Lung (tissue), 17 donors: ENCODE measurements at places on chromosomes 6 and 20. TPM values are rescaled to one million over a fixed set of nuclear protein-coding genes. Genes with fewer than 3 reads are reported as not detected.
A peak's percentile ranks its signal among the peaks of the same experiment; 100 is the strongest.

DNA sequence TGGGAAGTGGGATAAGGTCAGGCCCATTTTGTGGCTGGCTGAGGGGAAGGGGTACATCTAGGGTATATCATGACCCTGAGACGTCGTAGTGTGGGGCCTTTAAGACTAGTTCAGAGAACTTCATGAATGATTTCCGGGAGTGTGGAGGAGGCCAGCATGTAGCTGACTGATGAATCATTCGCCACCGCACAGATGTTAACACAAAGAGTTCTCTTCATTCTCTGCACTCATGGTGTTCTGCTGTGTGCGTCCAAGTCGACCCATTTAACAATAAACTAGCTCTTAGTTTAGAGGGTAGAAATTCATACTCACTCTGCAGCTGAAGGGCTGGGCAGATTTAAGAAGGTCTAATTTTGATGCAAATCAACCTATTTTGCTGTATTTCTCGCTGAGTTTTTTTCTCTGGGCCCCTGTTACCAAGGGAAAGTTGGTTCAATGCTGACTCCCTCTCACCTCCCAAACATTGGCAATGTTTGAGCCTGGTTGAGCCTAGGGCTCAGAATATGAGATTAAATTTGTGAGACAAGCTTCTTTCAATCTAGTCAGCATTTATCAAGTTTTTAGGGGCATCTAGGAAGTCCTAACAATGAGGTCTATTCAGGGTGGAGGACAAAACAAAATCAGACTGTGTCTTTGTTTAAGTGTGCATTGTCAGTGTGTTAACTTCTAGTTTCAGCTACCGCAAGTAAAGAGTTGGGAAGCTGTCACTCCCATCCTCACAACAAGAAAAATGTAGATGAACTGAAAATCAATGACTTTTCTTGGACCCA is 106.8 kb upstream of the CBLN4 start:
- no peak for DNase-seq

- DNase-seq: peak; percentile 48
Measured at GRCh38 chr20:37356387-37356786, 10.4 kb downstream of the SRC start.

- no peak for DNase-seq
Measured at GRCh38 chr6:31142361-31142761, 3.5 kb upstream of the PSORS1C2 start.

DNA sequence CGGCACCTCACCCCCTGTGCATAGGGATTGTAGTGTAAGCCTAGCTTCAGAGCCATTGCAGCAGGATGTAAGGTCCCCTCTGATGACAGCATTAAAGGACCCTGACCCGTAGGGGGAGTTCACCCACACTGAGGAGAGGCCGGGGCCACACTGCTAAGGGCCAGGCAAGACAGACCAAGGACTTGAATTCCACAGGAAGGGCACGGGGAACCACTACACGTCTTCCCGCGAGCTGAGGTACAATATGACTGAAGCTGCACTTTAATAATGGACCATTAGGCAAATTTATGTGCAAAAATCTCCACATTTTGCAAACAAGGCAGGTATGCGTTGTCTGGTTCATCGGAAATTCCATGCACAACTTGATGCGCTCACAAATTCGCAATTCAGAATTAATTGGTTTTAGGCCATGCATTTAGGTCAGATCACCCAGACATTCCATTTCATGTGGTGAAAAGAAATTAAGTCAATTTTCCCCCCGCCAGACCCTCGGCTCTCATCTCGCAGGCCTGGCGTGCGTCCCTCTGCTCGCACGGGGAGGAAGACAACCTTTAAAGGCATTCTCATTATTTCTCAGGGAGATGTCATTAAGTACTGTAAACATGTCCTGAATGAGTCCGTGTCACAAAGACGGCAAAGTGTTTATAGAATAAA is 111.8 kb downstream of the FOXA2 start:
- DNase-seq: no peak

DNA sequence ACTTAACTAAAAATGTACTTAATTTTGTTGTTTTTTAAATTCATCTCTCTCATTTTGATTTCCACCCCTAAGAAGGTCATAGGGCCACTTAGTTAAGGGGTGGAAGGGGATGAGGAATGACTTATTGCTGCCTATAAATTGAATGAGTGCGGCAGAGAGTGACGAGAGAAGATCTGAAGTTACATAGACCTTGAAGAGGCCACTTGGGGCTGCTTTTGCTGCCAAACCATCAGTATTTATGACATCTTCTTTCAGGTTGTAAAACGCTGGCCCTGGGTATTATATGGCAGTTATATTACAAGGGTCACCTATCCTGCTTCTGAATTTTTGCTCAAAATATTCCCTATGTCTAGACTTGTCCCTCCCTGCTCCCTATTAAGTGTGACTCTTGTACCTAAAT is 119.6 kb upstream of the RIMS1 start:
- DNase-seq: no peak

DNA sequence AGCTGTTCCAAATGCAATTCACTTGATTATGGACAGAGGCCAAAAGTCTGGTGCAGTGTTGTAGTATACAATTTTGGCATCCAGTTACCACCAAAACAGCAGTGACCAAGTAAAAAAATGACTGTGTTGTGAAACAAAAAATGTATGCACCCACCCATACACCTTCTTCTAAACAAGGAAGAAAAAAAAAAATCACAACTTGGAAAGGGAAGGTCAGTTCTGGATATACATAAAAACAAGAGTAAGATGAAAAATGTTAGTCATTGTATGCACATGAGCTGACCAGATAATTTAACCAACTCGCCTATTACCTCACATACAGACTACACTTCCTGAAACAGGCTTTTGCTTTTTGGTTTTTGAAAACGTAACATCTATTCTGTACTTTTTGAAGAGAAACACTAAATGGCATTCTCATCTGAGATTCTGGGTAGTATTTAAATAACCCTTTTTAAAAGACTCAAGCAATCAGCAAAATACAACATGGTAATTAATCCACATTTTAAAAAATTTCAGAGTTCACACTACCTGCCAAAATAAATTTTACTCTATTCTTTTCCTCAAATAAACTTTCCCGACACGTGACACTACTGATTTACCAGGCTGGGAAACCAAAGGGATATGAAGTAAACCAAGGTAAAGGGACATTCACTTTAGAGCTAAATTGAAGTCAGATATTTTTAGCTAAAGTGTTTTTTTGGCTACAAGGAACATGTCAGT is 141.6 kb upstream of the SHLD1 start:
- peak; percentile 68 for DNase-seq

DNA sequence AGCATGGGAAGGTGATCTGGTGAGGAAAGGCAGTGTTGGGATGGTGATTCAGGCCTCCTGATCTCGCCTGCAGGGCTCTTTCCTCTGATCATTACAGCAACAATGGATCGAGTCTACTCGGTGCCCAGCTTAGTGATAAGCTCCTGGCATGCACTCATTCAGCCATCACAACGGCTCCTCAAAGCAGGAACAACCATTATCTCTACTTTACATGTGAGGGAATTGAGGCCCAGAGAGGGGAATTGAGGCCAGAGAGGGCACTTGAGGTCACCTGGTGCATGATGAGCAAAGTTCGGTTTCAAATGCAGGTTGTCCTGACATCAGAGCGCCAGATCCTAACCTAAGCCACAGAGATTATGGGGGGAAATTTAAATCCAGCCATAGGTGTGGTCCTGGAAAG is 42.0 kb upstream of the BPIFA2 start:
- DNase-seq: no peak

KCNK5 gene
- 22.0 TPM for total RNA-seq

HLA-DQB1 gene
- 4.1 TPM for total RNA-seq
